Airway epithelial cell (primary cell): ENCODE measurements at places on chromosomes 16 and 17. TPM values are rescaled to one million over a fixed set of nuclear protein-coding genes. Genes with fewer than 3 reads are reported as not detected.

Gene KCNJ2
- 0.42 and 0.46 TPM in 2 replicates for total RNA-seq

Gene CTRL
- 1.5 TPM in 1 of 2 replicates, not detected in the other for total RNA-seq

Gene ZNF785
- total RNA-seq, result 3.2 and 4.3 TPM in 2 replicates

Gene LLGL2
- 47.7 and 48.8 TPM in 2 replicates for total RNA-seq

Gene FMNL1
- 1.3 and 2.8 TPM in 2 replicates for total RNA-seq

Gene CDH8
- total RNA-seq, result 0.21 TPM in 1 of 2 replicates, not detected in the other

Gene SLC25A11
- 71.0 and 71.2 TPM in 2 replicates for total RNA-seq

Gene LPO
- total RNA-seq, result not detected in 2 replicates

Gene KRT20
- total RNA-seq, result not detected in 2 replicates

Gene CBX2
- total RNA-seq, result 3.9 and 5.8 TPM in 2 replicates

Gene PRR29
- 0.07 and 0.37 TPM in 2 replicates for total RNA-seq

Gene NAT9
- 22.3 and 24.6 TPM in 2 replicates for total RNA-seq

Gene SLC6A2
- total RNA-seq, result 0.07 and 0.23 TPM in 2 replicates

Gene RNF157
- total RNA-seq, result 0.07 and 1.4 TPM in 2 replicates

Gene TXNL4B
- 6.7 and 7.2 TPM in 2 replicates for total RNA-seq

Gene RPL23
- total RNA-seq, result 1,511 and 1,520 TPM in 2 replicates

Gene PLEKHG4
- total RNA-seq, result 6.6 and 7.5 TPM in 2 replicates

Gene HOXB4
- 0.07 TPM in 1 of 2 replicates, not detected in the other for total RNA-seq

Gene RNF112
- not detected in 2 replicates for total RNA-seq

Gene RCVRN
- total RNA-seq, result not detected in 2 replicates

Gene SGCA
- total RNA-seq, result 0.21 TPM in 1 of 2 replicates, not detected in the other

Gene CCT6B
- 0.84 and 1.2 TPM in 2 replicates for total RNA-seq

Gene TEX14
- not detected in 2 replicates for total RNA-seq

Gene CES1
- not detected in 2 replicates for total RNA-seq

Gene DPEP2
- total RNA-seq, result not detected in 2 replicates

Gene LHX1
- not detected in 2 replicates for total RNA-seq

Gene TLCD2
- 2.7 and 5.0 TPM in 2 replicates for total RNA-seq

Gene CDRT15L2
- total RNA-seq, result not detected in 2 replicates

Gene TP53TG3B
- not detected in 2 replicates for total RNA-seq

Gene DHRS7C
- not detected in 2 replicates for total RNA-seq

Gene KCNH6
- total RNA-seq, result not detected in 2 replicates

Gene ZPBP2
- total RNA-seq, result 0.05 TPM in 1 of 2 replicates, not detected in the other

Gene ERN1
- total RNA-seq, result 7.7 and 10.6 TPM in 2 replicates

Gene TNP2
- total RNA-seq, result not detected in 2 replicates

Gene KRTAP4-6
- total RNA-seq, result not detected in 2 replicates

Gene TP53TG3F
- not detected in 2 replicates for total RNA-seq

Gene RAB40B
- 14.0 and 17.0 TPM in 2 replicates for total RNA-seq

Gene HS3ST3A1
- total RNA-seq, result 2.5 and 3.3 TPM in 2 replicates

Gene CCDC200
- total RNA-seq, result not detected in 2 replicates

Gene EVPLL
- total RNA-seq, result 1.8 and 1.9 TPM in 2 replicates

Gene TPSAB1
- not detected in 2 replicates for total RNA-seq

Gene PROCA1
- 0.21 and 2.6 TPM in 2 replicates for total RNA-seq

Gene RAD51D
- total RNA-seq, result 4.3 and 7.3 TPM in 2 replicates

Gene TMEM88
- 0.63 TPM in 1 of 2 replicates, not detected in the other for total RNA-seq

Gene ZNF287
- 3.4 and 5.9 TPM in 2 replicates for total RNA-seq

Gene RAI1
- total RNA-seq, result 26.7 and 35.2 TPM in 2 replicates

Gene ZNF207
- total RNA-seq, result 87.7 and 113 TPM in 2 replicates

Gene SDR42E1
- total RNA-seq, result 10.3 TPM in 2 replicates

Gene GDPD1
- 0.23 and 1.8 TPM in 2 replicates for total RNA-seq

Gene SLC35G6
- not detected in 2 replicates for total RNA-seq

Gene ZNF597
- total RNA-seq, result 1.2 and 1.8 TPM in 2 replicates

Gene ZG16B
- total RNA-seq, result 3.0 and 3.2 TPM in 2 replicates

Gene INCA1
- 0.42 TPM in 1 of 2 replicates, not detected in the other for total RNA-seq

Gene CCL17
- total RNA-seq, result not detected in 2 replicates

Gene PRKCB
- not detected in 2 replicates for total RNA-seq

Gene DCAF7
- total RNA-seq, result 26.3 and 36.1 TPM in 2 replicates

Gene ICAM2
- total RNA-seq, result 0.21 TPM in 1 of 2 replicates, not detected in the other
